ENCODE measurements at places on chromosomes 3 and 15. TPM values are rescaled to one million over a fixed set of nuclear protein-coding genes. Genes with fewer than 3 reads are reported as not detected.

Gene PEX11A
- 10.9 TPM for total RNA-seq

Gene CCDC54
- not detected for total RNA-seq

Gene CLDN11
- 4.2 TPM for total RNA-seq

Gene MESD
- total RNA-seq, result 48.7 TPM

Gene ABI3BP
- 25.6 TPM for total RNA-seq

Gene SPINK8
- not detected for total RNA-seq

Gene ALG1L2
- total RNA-seq, result not detected

Gene KBTBD8
- total RNA-seq, result 7.0 TPM

Gene DLG1
- total RNA-seq, result 136 TPM

Gene PTX3
- not detected for total RNA-seq

Gene MTHFS
- 29.8 TPM for total RNA-seq
